ENCODE measurements at places on chromosomes 5 and 9. TPM values are rescaled to one million over a fixed set of nuclear protein-coding genes. Genes with fewer than 3 reads are reported as not detected.

GRCh38 chr9:72728031-72728770 lies 206.8 kb downstream of the TMC1 start:
- H3K36me3 ChIP-seq: no peaks in the 10 kb centered on the region
- H3K27me3 ChIP-seq: no peaks in the 10 kb centered on the region
- no peak overlapping the region for H3K4me3 ChIP-seq
- no peak overlapping the region for H3K27ac ChIP-seq

- DNase-seq: no peak
- H3K27ac ChIP-seq: no peak overlapping the region
- no peak overlapping the region for H3K4me3 ChIP-seq
- no peaks in the 10 kb centered on the region for H3K36me3 ChIP-seq
- H3K4me1 ChIP-seq: no peaks in the 10 kb centered on the region
- H3K27me3 ChIP-seq: no peaks in the 10 kb centered on the region
These were observed 216.3 kb downstream of the ESM1 start for GRCh38 chr5:54769072-54769471.

The LCNL1 gene
- not detected for total RNA-seq

DNA sequence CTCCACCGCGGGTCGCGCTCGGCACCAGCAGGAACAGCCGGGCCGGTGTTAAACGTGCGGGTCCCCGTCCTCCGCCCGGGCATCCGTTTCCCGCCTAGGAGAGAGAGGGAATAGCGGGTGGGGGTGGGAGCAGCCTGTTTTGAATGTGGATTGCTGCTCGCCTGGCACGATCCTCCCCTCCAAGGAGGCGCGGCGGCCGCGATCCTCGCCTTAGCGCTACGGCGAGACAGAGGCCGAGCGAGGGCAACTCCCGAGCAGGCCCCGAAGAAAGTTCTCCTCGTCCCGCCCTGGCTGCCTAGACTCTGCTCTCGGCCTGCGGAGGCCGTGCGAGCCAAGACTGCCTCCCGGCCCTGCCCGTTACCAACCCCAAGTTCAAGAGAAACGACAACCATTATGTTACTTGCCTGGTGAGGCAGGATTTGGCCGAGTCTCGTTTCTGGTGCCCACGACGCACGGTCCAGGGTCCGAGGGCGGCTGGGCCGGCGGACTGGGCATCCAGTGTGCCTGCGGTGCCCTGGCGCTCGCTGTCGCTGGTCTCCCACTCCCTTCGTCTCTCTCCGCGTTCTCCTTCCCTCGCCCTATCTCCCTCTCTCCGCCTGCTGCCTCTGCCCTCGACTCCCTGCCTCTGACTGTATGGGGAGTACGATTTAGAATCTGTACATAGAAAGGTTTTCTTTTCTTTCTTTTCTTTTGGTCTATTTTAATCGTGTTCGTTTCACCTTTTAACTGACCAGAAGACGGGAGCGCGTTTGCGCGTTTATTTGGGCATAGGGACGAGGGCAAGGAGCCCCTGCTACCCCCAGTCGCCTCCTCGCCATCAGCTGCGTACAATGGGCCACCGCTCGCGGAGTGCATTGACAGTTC lies 724 bp downstream of the NR2F1-AS1 start:
- no peaks in the 10 kb centered on the region for H3K36me3 ChIP-seq
- H3K27ac ChIP-seq: peak overlapping the region; percentile 50
- H3K27me3 ChIP-seq: peaks cover 7% of the 10 kb centered on the region
- peaks cover 45% of the 10 kb centered on the region for H3K4me1 ChIP-seq

- no peak overlapping the region for H3K27ac ChIP-seq
- H3K4me3 ChIP-seq: no peak overlapping the region
- no peaks in the 10 kb centered on the region for H3K27me3 ChIP-seq
- DNase-seq: no peak
- H3K36me3 ChIP-seq: no peaks in the 10 kb centered on the region
These were observed 751.5 kb downstream of the MAT2B start for GRCh38 chr5:164256954-164257353.

DNA sequence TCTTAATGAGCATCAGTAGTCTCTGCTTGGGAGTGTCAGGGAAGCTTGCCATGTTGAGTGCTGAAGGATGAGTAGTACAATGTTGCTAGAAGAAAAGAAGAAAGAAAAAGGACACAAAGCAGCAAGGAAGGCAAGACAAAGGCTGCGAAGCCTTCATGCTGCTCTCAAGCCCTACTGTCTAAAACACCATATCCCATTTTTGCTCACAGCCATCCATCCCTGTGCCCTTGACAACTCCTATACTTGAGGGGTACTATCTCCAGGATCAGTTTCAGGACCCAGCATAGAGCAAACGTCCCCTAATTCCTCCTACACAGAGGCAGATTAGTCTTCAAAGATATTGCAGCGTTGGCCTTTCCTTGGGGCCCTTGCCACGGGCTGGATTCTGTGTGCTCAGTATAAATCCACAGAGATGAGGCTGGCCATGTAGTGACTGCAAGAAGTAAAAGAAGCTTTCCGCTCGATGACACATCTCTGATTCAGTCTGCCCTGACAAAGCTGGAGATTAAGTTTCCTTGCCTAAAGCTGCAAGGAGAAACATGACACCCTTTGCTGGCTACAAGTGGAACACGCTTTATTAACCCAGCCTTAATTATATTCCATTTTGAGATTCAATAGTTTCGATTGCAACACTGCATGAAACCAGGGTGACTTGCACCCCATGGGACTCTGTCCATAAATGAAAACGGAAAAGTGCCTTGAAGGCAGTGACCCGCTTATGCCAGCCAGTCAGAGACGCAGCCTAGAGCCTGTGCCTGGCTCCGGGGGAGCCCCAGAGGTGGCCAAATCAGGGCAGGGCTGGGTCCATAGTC lies 304.6 kb downstream of the ACTL7B start:
- H3K4me1 ChIP-seq: peaks cover 23% of the 10 kb centered on the region
- H3K4me3 ChIP-seq: no peak overlapping the region
- H3K27ac ChIP-seq: no peak overlapping the region
- H3K27me3 ChIP-seq: no peaks in the 10 kb centered on the region
- H3K36me3 ChIP-seq: no peaks in the 10 kb centered on the region

GRCh38 chr9:34927061-34927460 lies 31.0 kb upstream of the PHF24 start:
- no peak for DNase-seq
- H3K27me3 ChIP-seq: no peaks in the 10 kb centered on the region
- H3K36me3 ChIP-seq: no peaks in the 10 kb centered on the region
- no peaks in the 10 kb centered on the region for H3K4me1 ChIP-seq
- H3K4me3 ChIP-seq: no peak overlapping the region
- H3K27ac ChIP-seq: no peak overlapping the region
